ENCODE measurements at places on chromosomes 11 and 22.
A peak's percentile ranks its signal among the peaks of the same experiment; 100 is the strongest.

DNA sequence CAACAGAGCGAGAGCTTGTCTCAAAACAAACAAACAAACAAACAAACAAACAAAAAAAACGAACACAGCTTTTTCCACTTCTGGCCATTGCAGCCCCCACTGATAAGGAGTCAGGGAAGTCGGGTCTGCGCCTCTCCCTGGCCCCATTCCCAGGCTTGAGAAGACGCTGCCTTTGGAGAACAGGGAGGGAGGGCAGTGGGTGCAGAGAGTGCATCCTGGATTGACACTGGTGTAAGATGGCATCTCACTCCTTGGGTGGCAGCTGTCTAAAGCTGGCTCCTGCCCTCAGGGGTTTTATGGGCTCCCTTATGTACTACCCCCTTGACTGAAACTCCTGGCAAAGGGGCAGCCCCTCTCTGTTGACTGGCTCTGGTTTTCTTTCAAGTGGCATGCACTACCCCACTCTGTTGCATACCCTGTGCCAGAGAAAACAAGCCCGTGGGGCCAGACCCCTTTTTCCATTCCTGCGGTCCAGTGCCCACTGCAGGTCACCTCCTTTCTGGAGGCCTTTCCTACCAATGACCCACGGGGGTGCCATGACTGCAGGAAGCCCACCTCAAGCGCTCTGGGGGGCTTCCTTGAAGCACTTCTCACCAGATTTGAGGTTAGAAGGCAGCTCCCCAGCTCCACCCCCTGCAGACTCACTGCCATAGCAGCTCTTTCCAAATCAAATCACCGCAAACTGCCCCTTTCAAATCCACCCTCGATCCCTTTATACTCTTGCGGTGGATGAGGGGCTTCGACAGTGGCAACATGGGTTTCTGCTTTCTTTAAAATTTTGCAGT lies 12.7 kb downstream of the DRAP1 start:
- no peak for DNase-seq

- no peak for DNase-seq
Measured at GRCh38 chr22:20638507-20638870, 131.1 kb downstream of the MED15 start.

- DNase-seq: no peak
Measured at GRCh38 chr11:46252373-46252914, 25.0 kb upstream of the CREB3L1 start.

- no peak for DNase-seq
Measured at GRCh38 chr22:30015229-30015797, 65.0 kb upstream of the HORMAD2 start.

DNA sequence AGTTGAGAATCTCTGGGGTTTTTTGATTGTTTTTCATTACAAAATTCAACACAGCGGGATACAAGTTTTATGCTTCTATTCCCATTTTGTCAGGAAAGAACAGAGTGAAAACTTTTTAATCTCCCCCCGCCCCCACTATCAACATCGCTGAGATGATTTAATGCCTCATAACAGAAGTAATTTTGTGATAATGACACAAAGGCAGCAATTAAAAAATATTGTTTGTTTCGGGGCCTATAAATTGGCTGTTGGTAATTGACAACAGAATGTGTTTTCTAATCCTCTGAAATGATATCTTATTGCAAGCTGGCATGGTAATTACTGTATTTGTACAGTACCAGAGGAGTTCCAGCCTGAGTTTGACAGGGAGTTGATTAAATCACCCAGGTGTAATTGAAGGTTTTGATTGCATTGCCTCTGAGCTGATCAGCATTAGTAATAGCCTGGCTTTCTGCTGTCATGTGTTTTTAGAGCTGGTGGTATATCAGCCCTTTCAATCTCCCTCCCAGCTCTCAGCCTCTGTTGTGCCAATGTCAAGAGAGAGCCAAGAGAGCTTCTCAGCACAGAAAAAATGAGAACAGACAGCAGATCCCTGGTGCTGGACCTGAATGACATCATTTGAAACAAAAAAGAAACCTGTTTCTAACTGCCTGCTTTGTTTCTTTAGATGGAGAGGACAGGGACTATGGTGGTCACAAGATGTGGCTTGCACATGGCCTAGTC lies 265.1 kb downstream of the FAM76B start:
- no peak for DNase-seq

DNA sequence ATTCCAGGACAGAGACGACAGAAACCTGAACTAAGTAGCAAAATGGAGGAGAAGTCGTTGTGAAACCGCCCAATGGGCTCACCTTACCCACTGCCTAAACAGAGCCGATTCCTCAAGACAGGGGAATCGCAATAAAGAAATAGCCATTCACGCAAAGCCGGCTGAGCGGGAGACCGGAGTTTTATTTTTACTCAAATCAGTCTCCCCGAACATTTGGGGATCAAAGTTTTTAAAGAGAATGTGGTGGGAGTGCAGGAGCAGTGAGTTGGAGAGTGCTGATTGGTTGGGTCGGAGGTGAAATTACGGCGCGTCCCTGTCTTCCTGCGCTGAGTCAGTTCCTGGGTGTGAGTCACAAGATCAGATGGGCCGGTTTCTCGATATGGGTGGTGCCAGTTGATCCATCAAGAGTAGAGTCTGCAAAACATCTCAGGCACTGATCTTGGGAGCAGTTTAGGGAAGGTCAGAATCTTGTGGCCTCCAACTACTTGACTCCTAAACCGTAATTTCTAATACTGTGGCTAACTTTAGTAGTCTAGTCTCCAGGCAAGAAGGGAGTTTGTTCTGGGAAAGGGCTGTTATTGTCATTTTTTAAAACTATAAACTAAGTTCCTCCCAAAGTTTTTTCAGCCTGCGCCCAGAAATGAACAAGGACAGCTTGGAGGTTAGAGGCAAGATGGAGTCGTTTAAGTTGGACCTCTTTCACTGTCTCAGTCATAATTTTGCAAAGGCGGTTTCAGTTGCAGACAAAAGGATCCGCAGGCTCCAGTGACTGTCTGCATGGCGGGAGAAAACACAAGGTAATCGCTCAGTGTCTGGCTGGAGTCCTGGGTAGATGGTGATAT lies 34.1 kb downstream of the OR4D9 start:
- DNase-seq: no peak

GRCh38 chr22:24008022-24008283 lies 2.7 kb upstream of the GSTT4 start:
- no peak for DNase-seq

- no peak for DNase-seq
Measured at GRCh38 chr11:9004183-9004926, 554 bp upstream of the NRIP3 start.

GRCh38 chr11:126991596-126991995 lies 9.0 kb downstream of the KIRREL3 start:
- DNase-seq: no peak

DNA sequence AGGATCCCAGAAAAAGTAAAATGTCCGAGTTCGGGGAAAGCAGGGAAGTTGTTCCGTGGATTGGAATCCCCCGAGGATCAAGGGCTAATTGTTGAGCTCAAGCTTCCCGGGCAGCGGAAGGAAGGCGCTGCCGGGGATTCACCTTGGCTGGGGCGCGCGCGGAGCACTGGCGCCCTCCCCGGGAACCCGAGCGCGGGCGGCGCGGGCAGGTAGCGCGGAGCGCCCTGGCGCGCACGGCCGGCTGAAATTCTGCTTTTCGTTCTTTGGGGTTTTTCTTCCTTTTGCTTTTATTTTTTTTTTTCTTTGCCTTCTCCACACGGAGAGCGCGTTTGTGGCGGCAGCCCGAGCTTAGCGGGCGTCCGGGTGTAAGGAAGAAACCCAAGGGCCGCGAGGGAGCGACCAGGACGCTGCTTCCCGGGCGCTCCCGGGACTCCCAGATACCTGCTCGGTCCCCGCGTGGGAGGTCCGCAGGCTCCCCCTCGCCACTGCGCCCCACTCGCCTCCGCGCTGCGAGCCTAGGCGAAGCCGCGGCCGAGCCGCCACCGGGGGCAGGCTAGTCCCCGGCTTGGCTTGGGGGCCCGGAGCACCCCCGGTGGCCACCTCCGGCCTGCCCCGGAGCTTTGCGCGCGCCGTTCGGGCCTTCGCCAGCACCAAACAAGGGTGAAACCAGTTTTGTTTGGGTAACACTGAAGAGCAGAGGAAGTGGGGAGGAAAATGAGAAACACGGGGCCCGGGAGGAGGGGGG lies 4.8 kb upstream of the IGF2 start:
- no peak for DNase-seq

- no peak for DNase-seq
Measured at GRCh38 chr22:22553735-22554586, 5.1 kb downstream of the PRAME start.

DNA sequence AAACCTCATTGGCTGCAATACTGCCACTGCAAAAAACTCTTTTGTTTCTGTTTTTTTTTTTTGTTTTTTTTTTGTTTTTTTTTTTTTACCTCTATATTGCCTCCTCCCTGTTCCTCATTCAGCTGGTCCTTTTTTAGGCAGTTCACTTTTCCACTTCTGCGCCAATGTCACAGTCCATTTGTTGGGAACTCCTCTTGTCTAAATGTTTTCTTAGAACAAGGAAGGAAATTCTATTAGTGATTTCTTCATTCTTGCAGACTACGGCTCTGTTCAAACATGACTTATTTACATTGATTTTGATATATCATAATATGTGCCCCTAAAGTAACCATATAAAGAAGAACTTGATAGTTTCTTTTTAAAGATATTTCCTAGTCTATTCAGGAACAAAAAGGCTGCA lies 2.9 kb downstream of the FAM118B start:
- peak; percentile 41 for DNase-seq

DNA sequence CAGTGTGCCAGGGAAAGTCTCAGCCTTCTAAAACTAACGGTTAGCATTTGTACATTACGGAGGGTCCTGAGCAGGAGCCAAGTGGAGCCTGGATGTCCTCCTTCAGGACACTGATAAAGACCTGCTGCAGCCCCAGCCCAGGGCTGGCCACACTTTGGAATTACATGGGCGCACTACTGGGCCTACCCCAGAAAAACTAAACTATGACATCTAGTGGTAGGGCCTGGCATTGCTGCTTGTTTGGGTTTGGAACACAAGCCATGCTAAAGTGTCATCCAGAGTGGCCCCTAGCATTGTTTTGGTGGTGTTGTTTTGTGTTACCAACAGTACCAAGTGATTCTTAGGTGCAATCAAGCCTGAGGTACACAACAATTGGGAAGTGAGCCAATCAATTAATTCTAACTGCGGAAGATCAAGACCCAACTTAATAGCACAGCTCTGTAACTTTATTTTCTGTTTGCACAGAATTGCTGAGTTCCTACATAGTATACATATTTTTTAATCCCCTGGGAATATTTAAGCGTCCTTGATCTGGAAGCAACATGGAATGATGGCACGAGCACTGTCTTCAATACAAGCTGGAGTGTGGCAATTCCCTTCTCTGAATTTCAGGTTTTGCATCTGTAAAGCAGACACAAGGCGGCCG lies 340.7 kb downstream of the LARGE1 start:
- peak; percentile 46 for DNase-seq

- no peak for DNase-seq
Measured at GRCh38 chr11:34344410-34344767, 13.4 kb downstream of the ABTB2 start.

- no peak for DNase-seq
Measured at GRCh38 chr11:47333886-47334443, 18.5 kb downstream of the MYBPC3 start.

DNA sequence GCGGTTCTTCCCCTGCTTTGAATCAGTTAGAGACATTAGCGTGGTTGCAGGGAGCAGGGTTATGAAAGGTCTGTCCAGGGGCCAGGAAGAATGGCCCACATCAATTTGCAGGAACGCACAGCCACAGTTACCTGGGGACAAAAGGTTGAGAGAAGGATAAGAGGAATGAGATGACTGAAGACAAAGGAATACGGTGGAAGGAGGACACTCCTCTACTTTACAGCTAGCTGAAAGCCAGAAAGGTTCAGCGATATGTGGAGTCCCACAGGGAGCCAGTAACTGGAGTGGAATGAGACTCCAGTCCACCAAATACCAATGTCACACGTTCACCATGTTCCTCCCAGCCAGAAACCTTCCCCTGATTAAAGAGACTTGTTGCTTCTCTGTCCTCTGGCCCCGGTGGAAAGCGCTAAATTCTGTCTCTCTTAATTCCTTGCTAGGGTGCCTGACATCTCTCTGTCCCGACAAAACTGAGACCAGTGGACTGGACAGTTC lies 10.7 kb downstream of the XNDC1N start:
- no peak for DNase-seq

DNA sequence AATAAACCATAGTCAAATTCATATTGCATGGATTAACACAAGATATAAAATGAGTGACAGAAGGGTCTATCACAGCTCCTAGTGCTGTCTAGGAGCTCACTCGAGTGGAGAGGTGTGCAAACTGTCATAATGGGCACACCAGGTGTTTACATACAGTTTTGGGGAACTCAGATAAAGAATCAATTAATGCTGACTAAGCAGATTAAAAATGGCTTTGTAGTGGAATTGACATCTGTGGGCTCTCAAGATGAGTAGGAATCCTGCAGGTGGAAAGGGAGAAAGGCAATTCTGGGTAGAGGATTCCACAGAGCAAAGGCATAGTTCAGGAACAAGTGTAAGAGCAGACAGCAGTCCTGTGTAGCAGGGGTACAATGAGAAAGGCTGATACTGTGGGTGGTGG lies 496.2 kb upstream of the CCDC90B start:
- no peak for DNase-seq

DNA sequence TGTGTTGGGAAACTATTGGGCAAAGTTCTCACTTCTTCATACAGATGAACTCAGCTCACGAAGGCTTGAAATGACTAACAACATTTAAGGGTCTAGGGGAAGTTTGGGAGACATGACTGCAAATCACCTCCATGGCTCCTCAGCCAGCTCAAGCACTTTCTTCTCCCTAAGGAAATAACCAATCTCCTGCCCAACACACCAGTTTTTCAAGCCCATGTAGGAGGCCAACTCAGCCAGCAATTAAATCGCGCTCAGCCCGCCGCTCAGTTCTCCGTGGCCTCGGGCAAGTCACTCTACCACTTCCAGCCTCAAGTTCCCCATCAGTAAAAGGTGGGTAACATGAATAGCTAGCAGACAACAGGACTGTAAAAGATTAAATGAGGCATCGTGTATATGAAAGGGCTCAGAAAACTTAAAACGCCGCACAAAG lies 796 bp downstream of the POLDIP3 start:
- no peak for DNase-seq

DNA sequence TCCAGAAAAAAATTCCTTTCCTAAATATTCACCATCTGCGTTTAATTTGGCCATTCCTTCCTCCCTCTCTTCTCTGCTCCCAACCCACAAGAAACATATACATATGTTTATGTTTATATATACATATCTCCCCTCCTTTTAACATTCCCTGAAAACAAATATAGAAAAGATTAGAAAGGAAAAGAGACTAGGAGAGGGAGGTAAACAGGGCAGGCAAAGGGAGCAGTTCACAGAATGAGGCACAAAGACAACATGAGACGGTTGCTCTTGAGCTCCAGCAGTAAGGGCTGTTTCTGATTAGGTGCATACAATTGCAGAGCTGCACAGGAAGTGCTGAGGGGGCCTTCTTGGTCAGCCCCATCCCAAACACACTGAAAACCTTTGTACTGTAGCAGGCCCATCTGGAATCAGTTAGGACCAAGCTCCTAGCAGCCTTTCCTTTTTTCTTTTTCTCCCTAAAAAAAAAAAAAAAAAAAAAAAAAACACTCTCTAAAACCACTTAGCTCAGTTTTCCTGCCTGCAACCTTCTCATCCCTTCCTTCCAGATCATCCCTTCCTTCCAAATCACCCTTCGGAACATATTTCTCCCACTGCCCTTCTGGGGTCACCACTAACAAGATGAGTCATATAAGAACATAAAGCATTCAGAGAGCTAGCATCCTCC lies 57.0 kb downstream of the RBFOX2 start:
- no peak for DNase-seq

- no peak for DNase-seq
Measured at GRCh38 chr11:11268706-11269105, 84.3 kb downstream of the CSNK2A3 start.

- DNase-seq: peak; percentile 78
Measured at GRCh38 chr11:76680518-76681425, 10.2 kb upstream of the LRRC32 start.

All from KBM-7 (cell line).